ENCODE measurements at places on chromosomes 7 and 10.

DNA sequence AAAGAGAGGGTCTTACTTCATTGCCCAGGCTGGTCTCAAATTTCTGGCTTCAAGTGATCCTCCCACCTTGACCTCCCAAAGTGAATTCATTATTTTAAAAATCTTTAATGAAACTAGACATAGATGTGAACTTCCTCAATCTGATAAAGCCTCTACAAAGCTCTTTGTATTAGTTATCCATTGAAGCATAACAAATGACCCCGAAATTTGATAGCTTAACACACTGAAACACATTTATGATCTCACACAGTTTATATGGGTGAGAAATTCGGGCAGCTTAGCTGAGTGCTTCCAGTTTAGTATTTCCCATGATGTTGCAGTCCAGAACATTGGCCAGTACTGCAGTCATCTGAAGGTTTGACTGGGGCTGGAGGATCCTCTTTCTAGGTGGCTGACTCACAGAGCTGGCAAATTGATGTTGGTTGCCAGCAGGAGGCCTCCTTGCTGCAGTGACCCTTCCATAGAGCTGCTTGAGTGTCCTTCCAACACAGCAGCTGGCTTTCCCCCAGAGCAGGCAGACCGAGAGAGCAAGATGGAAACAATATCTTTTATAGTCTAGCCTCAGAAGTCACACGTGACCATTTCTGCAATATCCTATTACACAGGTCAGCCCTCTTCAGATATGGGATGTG is 16.6 kb upstream of the WNT8B start:
- DNase-seq, result no peak

DNA sequence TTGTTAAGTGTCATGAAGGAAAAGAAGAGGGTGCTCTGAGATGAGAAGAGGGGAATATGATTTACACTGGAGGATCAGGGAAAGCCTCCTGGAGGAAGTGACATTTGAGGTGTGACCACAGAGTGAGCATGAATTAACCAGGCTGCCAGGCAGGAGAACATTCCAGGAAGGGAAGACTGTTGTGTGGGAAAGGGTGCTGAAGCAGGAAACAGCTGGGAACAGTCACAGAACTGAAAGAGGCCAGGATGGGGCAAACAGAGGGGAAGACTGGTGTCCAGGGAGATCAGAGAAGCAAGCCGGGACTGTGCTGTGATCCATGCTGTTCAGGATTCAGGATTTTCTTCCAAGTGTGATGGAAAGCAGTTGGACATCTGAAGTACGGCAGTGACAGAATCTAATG is 14.9 kb downstream of the HIPK2 start:
- DNase-seq, result no peak

- DNase-seq, result peak; percentile 27
Measured at GRCh38 chr10:7045891-7046599, 364.8 kb downstream of the SFMBT2 start.

DNA sequence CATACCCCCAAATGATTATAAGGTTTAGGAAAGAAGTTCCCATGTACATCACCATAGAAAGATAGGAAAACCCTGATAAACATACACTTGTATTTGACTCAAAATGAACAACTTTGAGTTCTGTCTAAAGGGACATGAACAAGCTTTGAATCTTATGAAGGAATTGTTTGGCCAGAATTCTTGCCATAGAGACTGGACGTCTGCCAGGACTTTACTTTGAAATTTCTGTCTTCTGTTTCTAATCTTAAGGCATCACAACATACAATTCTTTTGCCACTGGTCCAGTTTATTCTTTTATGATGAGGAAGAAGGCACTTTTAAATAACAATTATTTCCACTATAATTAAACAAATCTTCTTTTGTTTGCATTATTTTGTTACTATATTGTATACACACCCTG is 26.2 kb upstream of the CYP26C1 start:
- no peak for DNase-seq

GRCh38 chr10:53111529-53111928 is 338.9 kb upstream of the MBL2 start:
- DNase-seq, result no peak

Data from CD4-positive, alpha-beta T cell treated with Interleukin-6 for 4 hours (primary cell).